ENCODE measurements at places on chromosomes 5 and 9.

- no peak for DNase-seq
Measured at GRCh38 chr9:4152876-4153275, 147.0 kb downstream of the GLIS3 start.

GRCh38 chr5:177185993-177186392 is 52.4 kb downstream of the NSD1 start:
- no peak for DNase-seq

DNA sequence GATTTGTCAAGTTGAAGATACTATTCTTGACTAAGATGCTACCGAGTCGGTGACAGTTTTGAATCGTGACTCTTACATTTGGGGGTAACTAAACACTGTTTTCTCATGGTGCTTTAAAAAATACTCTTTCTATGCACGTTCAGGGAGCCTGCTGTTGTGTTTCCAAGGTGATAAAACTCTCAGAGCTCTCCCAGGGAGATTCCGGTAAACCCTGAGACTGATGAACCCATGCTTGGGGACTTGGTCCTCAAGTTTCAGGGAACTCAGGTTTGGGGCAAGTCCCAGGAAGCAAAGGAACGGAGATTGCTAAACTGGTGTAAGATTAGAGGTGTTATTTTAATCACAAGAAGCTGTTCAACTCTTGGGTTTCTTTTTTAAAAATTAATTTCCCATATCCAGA is 1.4 kb downstream of the GDA start:
- no peak for DNase-seq

DNA sequence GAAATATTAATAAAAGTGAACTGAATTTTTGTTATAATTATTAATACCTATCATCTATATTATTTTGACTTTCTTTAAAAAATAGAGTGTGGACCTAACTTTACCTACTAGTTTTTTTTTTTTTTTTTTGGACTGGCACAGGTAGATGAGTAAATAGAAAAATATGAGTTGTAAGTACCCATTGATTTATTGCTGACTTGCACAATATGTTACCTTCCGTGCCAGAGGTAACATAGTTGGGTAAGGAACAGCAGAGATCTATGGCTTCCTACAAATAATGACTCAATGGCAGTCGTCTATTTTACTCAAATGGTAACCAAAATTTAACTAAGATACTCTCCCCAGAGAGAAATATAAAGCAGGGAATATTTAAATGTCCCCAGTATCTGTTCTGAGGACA is 1212.8 kb downstream of the PTPRD start:
- DNase-seq = no peak

DNA sequence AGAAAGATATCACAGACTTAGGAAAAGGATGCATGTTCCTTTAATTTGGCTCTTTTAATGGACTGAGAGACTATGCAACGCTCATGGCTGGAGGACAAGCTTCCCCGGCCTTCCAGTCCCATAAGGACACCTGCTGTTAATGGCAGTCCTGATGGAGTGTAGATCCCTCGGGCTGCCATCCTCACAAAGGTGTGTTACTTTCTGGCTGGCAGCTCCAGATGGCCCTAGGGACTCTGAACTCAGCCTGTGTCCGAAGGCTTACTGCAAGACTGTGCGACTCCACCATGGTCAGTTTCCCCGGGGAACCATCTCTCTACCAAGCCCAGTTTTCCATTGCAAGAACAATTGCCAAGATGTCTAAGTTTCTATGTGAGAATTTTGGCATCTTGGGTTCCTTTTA is 25.5 kb upstream of the KCNIP1 start:
- DNase-seq = no peak

DNA sequence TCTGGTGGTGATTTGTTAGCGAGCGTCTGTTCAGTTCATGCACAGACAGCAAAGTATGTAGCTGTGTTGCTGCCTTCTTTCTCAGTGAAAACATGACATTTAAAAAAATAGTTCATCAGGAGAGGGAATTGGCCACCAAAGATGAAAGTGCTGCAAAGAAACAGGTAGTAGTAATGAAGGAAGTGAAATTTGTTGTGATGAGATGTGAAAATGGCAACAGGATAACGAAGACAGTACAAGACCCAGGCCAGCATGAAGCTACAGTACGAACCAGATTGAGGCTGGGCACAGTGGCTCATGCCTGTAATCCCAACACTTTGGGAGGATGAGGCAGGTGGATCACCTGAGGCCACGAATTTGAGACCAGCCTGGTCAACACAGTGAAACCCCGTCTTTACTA is 136.0 kb downstream of the SMARCA2 start:
- DNase-seq = no peak

DNA sequence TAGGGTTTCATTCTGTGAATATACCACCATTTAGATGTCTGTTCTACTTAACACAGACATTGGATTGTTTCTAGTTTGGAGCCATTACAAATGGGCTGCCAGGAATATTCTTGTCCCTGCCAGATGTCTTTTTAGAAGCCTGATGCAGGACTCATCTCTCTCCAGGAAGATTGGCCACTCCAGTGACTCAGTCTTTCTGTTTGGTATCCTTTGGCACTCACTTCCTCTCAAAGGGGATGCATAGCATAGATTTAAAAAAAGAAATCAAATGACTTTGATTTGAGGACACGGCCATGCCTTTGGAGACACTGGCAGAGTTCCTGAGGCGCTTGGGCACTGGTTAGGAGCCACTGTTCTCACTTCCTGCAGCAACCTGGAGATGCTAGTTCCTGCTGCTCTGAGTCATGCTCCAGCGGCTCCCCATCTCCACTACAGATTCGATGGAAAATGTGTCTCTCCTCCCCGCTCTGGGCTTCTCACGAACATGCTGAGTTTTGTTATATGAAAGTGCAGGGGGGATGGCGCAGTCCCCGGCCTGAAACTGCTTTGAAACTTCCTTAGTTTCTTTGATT is 3.5 kb upstream of the ZNF366 start:
- no peak for DNase-seq

- no peak for DNase-seq
Measured at GRCh38 chr5:136030252-136030651, 1.5 kb downstream of the TGFBI start.

GRCh38 chr9:36008774-36009300 is 27.9 kb upstream of the RECK start:
- DNase-seq = peak; percentile 63

- DNase-seq = peak; percentile 94
Measured at GRCh38 chr5:96198356-96199058, 234.5 kb downstream of the PCSK1 start.

GRCh38 chr5:26625099-26625498 is 413.3 kb downstream of the CDH9 start:
- DNase-seq = no peak

DNA sequence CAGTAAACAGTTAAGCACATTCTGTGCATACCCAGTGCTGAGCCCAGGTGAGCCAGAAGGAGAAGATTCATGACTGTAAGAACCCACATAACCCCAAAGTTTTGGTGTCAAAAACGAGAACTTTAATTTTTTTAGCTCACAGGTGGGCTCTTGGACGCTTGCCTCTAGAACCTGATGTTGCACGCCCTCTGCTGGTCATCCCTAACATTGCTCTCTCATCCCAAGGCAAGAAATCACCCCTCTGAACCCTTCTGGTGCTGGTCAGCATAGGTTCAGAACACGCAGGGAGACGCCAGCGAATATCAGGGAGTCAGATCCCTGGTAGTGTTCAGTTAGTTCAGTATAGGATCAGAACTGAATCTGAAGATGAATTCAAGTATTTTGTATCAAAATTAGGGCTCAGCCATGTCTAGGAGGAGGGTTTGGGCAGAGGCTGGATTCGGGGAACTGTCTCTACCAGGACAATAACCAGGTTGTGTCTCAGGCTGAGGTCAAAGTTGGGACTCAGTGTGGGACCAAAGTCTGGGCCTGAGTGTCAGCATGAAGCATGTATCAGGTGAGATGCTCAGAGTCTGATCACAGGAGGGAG is 4.1 kb upstream of the DNAJB5 start:
- peak; percentile 56 for DNase-seq

GRCh38 chr5:38316544-38317224 is 58.3 kb downstream of the EGFLAM start:
- DNase-seq = peak; percentile 58

GRCh38 chr9:127451608-127451857 is 223 bp downstream of the LRSAM1 start:
- no peak for DNase-seq

- DNase-seq = no peak
Measured at GRCh38 chr5:68395926-68396511, 180.5 kb downstream of the PIK3R1 start.

- DNase-seq = no peak
Measured at GRCh38 chr5:174094857-174095606, 49.5 kb downstream of the NSG2 start.

- DNase-seq = no peak
Measured at GRCh38 chr5:132462856-132463745, 27.5 kb downstream of the IRF1 start.

DNA sequence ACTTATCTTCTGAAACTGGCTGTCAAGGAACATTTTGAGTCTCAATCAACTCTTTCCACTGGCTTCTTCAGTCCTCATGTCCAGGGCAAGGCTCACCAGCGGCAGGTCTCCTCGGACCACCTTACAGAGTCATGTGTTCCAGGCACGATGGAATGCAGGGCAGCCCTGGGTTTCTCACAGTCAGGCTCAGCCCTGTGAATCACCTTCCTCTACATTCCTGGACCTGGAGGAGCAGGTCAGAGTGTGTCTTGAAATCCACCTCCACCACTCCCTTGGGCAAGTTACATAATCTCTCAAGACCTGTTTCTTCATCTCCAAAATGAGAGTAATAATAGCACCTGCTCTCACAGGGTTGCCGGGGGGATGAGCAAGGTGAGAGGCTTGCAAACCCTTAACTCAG is 16.0 kb downstream of the ENC1 start:
- no peak for DNase-seq

GRCh38 chr5:146426853-146427618 is 20.1 kb upstream of the TCERG1 start:
- peak; percentile 63 for DNase-seq

DNA sequence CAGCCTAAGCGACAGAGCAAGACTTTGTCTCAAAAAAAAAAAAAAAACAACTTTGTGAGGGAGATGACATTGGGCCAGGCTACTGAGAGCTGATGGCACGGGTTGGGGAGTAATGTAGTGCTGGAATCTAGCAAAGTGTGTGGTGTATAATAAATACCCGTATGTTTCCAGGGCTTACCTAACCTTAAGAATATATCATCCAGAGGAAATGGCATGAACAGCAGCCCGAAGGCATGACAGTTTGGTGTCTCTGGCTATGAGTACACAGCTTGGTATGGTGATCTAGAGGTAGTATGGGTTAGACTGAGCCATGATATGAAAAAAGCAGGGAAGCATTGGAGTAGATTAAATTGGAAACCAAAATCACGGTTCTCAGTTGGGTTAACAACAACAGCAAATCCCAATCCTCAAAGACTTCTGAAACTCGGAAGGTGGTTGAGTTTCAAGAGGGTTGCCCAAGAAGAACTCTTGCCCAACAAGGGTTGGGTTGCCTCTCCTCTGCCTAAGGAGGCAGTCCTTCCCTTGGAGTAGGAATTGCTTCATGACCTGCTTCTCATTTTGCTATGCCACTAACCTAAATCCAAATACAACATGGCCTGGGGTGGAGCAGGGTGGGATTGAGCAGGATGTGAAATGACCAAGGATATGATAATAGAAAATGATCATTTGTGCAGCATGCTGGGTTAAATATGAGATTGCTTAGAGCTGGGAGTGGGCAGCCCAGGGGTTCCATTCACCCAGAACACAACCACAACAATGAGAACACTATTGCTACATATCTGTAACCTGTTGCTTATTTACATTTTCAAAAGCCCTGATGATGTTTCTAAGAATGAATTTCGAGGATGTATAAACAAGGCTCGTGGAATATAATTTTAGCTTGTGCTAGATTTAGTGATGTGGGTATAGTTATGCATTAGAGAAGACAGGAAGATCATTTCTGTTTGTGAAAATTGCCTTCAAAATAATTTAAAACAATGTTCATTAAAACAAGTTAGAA is 64.6 kb upstream of the ZFR start:
- DNase-seq = no peak

DNA sequence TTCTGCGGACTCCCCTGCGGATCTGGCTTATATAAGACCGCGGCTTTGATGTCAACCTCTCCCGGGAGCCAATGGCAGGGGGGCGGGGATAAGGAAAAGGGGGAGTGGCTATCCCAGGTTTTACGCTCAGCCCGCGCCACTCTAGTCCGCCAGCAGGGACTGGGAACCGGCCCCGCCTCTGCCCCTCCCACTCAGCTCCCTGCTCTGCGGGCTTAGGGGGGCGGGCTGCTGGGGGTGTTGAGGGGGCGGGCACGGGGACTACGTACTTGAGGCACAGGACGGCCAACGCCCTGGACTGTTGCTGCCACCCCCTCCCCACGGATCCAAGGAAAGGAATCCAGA is at the start of gene HAND1:
Gene HAND1 (minus strand): TSS at position 4 of the 342 bp plus-strand sequence. CDS start 219 bp downstream, outside the sequence.
- DNase-seq = peak; percentile 95

- DNase-seq = peak; percentile 85
Measured at GRCh38 chr5:96247097-96247701, 185.8 kb downstream of the PCSK1 start.

All from umbilical cord (tissue), 2 donors.